Prostate gland (tissue), 2 donors: ENCODE measurements at places on chromosomes 13 and 19.

- no peak for DNase-seq
Observed at GRCh38 chr19:15551293-15552004, 43.1 kb downstream of the CYP4F22 start.

DNA sequence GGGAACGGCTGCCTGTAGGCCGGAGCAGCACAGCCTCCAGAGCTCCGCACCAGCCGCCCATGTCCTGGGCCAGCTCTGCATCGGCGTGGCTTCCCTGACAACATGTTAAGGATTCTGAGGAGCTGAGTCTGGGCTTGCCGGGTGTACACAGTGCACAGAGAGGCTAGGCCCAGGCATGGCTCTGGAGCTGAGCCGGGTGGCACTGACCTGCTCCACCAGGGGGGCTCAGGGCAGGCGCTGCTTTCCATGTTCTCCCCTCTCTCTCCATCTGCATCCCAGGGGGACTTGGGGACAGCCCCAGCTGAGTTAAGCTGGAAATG is 31.6 kb downstream of the AP1M1 start:
- DNase-seq: no peak

DNA sequence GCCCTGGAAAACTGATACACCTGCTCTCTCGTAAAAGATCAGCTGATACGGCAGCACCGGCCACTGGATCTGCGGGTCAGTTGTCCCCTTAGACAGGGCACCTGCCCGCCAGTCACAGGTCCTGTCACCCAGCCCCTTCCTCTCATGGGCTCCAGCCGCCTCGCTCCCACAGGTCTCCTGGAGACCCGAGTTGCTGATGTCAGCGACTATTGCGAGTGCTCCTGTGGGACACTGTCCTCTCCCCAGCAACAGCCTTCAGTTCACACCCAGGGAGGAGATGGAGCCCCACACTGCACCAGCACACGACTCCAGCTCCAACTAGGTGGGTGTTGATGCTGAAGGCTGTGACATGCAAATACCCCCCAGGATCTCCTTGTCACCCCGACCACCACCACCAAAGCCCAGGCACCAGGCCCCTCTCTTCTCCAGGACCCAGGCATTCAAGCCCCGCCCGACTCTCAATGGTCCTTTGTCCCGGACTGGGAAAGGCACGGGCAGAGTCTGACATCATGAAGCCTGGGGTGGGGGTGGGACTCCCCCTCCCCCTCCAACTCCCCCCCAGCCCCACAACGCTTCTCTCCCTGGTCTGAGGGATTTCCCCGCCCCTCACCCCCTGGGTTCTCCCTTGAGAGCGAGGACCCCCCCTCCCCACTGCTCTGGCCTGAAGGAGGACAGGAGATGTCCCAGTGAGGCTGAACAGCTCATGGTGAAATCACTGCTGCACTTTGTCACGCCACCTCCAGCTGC is 1.4 kb upstream of the MAG start:
- DNase-seq: no peak

- DNase-seq: no peak
Observed at GRCh38 chr13:20669162-20669561, 34.3 kb upstream of the IL17D start.

- no peak for DNase-seq
Observed at GRCh38 chr19:19647037-19647835, 3.8 kb upstream of the GMIP start.

DNA sequence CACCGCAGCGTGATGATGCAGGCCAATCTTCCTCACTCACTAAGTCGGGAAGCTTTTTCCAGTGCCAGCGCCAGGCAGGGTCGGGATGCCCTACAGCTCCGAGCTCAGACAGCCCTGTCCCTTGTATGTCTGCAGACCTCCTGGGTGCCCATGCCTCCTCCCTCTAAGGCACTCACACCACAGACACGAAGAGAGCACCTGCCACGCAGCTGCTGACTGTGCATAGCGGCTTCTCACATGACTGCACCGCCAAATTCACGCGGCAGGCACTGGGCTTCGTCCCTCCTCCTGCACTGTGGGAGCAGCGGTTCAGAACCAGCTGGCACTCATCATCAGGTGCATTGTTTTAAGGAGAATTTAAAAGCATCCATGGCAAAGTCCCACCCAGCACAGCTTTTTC is 88.1 kb downstream of the SLC7A1 start:
- DNase-seq: no peak

- DNase-seq: no peak
Observed at GRCh38 chr13:19781526-19781925, 1.2 kb downstream of the PSPC1 start.

DNA sequence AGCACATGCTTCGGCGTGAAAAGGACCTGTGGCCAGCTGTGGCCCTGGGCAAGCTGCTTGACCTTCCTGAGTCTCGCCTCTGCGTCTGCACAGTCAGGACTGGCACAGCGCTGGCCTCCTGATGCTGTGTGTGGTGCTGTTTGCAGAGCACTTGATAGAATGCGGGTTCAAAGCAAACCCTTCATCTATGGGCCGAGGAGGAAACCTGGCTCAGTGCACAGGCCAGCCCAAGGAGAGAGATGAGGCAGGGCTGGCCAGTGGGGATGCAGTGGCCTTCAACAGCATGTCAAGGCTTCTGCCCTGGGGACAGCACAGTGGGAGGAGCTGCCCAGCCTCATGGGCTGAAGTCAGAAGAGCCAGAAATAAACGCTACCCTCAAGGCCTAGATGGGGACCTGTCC is 21.3 kb upstream of the VSTM2B start:
- no peak for DNase-seq

DNA sequence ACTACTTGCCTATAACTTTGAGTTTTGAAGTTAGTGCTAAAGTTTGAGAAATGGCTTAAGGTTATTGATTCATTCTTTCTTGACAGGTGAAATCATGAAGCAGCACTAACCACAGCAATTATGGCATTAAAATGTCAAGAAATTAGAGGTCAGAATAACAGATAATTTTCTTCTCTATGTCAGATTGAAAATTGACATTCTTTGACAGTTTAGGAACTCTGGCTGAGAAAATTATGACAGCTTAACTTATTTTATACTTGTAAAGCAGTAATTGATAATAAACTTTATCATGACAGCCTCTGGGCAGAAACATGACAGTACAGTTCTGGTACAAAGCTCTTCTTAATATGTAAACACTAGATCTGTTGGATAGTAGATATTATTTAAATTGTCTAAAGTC is 155.2 kb upstream of the MAB21L1 start:
- no peak for DNase-seq

DNA sequence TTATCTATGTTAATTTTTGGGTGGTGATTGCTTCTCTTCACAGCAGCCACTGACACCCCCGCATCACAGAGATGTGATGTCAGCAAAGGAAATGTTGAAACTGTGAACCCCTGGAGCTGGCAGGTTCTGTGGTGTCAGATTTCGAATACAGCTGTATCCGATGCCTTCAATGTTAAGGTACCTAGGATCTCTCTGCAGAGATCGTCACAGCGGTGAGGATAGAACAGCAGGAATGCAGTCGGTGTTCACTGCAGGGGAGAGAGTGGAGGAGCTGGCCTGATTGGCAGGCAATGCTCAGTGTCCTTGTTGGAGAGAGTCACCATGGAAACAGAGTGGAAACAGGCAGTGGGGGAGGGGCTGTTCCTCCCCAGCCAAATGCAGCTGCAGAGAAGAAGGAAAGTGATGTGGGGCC is 79.5 kb upstream of the ZNF835 start:
- no peak for DNase-seq

DNA sequence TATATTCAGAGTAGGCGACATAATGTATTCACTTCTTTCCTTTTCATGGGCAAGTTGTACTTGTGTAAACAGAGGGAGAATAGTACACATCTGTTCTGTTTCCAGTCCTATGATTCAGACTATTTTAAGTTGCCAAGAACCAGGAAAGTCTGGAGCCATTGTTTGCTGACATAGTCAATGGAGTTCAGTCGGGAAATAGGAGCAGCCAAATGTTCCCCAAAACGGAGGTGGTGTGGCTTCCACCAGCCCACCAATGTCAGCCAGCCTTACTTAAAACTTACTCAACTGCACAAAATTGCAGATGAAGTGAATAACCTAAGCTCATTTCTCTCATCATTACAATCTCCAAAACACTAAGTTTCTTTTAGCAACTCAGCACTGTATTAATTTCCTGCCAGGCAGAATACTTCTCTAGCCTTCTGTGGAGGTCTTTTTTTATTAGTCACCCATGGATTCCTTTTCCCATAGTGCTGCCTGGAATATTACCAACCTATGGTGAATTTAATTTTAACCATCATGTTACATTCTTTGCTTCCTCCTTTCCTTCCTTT is 22.3 kb upstream of the CSNK1A1L start:
- no peak for DNase-seq

DNA sequence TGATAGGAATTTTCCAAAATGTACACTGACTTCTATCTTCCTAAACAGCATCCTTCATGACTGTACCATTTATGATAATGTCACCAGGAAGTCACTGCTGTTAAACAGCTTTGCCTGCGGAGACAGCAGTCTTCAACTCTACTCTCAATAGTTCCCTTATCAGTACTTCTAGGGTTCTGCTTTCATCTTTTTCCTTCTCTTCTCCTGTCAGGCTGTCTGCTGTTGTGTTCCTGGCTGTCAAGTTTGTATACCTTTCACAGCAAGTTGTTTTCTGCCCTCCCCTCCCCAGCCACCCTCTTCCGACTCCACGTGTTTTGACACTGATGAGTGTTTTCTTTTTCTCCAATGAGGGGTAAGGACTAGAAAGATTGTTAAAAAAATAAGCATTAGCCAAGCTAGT is 2.2 kb downstream of the UPF3A start:
- DNase-seq: no peak

GRCh38 chr19:35307931-35308330 is 16.0 kb downstream of the MAG start:
- DNase-seq: no peak

DNA sequence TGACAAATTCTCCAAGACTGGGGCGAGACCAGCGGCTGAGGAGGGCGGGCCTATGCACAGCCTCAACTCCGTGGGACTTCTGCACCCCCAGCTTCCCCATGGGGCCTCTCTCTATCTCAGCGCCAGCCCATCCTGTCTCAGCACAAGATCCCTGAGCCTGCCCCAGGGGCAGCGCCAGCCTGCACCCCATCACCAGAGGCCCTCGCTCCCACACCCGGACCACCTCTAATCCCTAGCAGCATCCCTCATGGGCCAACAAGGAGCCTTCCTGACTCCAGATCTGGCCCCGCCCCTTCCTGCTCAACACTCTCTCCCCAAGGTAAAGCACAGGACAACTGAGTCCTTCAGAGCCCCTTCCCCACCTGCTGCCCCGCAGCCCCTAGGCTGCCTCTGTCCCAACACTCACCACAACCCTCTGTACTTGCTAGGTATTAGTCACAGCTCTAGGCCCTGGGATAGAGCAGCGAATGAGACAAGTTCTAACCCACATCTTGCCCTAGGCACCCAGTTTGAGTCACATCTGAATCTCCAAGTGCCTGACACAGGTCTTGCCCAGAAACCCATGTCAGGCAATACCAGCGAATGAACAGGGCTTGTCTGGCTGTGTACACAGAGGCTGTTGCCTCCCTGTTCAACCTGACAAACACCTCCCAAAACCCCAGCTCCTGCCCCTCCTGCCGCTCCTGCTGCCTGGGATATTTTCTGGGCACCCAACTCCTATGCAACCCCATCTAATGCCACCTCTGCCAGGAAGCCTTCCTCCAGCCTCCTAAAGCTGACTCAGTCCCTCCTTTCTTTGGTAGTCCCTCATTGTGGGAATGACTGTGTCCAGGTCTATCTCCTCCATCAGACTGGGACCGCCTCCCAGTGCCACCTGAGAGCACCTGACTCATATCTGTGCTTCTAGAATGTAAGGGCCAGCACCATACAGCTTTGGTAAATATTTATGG is 18.6 kb downstream of the GRIK5 start:
- DNase-seq: no peak

- no peak for DNase-seq
Observed at GRCh38 chr13:99740251-99740979, 231.2 kb downstream of the ZIC5 start.

GRCh38 chr19:29048873-29049272 is 164.1 kb downstream of the UQCRFS1 start:
- no peak for DNase-seq

- no peak for DNase-seq
Observed at GRCh38 chr19:5693195-5694166, 3.4 kb downstream of the RPL36 start.

GRCh38 chr13:88051746-88052482 is 380.7 kb downstream of the SLITRK5 start:
- no peak for DNase-seq

GRCh38 chr19:44883922-44884321 is 7.1 kb upstream of the TOMM40 start:
- DNase-seq: no peak
